Pancreas (tissue), 10 donors: ENCODE measurements at places on chromosomes 7 and 10. TPM values are rescaled to one million over a fixed set of nuclear protein-coding genes. Genes with fewer than 3 reads are reported as not detected.

The COL13A1 gene
- 11.7 TPM for polyA plus RNA-seq

- DNase-seq, result no peak
- no peaks in the 10 kb centered on the region for H3K36me3 ChIP-seq
- no peaks in the 10 kb centered on the region for H3K4me1 ChIP-seq
- H3K27ac ChIP-seq, result no peak overlapping the region
- no peaks in the 10 kb centered on the region for H3K27me3 ChIP-seq
- H3K4me3 ChIP-seq, result no peak overlapping the region
Observed at GRCh38 chr7:133797818-133798520, 329.2 kb upstream of the LRGUK start.

DNA sequence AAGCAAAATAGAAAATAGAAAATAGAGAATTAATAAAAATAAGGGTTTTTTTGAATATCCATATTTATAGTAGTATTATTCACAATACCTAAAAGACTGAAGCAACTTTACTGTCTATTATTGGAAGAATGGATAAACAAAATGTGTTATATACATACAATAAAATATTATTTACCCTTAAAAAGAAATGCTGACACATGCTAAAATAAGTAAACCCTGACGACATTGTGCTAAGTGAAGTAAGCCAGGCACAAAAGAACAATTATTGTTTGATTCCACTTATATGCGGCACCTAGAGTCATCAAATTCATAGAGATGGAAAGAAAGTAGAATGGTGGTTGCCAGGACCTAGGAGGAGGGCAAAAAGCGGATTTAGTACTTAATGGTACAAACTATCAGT lies 39.0 kb downstream of the LRRC17 start:
- H3K4me3 ChIP-seq, result no peak overlapping the region
- no peaks in the 10 kb centered on the region for H3K27me3 ChIP-seq
- H3K4me1 ChIP-seq, result no peaks in the 10 kb centered on the region

- no peak overlapping the region for H3K4me3 ChIP-seq
- H3K4me1 ChIP-seq, result no peaks in the 10 kb centered on the region
- no peaks in the 10 kb centered on the region for H3K27me3 ChIP-seq
- no peaks in the 10 kb centered on the region for H3K36me3 ChIP-seq
- DNase-seq, result no peak
Observed at GRCh38 chr10:23478570-23478969, 39.7 kb downstream of the OTUD1 start.

DNA sequence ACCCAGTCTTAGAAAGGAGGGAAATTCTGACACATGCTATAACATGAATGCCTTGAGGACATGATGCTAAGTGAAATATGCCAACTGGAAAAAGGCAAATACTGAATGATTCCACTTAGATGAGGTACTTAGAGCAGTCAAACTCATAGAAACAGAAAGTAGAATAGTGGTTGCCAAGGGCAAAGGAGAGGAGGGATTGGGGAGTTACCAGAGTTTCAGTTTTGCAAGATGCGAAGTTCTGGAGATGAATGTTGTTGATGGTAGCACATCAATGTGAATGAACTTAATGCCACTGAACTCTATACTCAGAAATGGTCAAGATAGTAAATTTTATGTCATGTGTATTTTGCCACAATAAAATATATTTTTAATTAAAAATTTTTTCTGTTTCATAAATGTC lies 38.9 kb downstream of the DRGX start:
- H3K27ac ChIP-seq, result no peak overlapping the region
- H3K27me3 ChIP-seq, result no peaks in the 10 kb centered on the region
- no peak for DNase-seq
- H3K36me3 ChIP-seq, result no peaks in the 10 kb centered on the region
- H3K4me1 ChIP-seq, result no peaks in the 10 kb centered on the region
- H3K4me3 ChIP-seq, result no peak overlapping the region
